Stimulated activated CD4-positive, alpha-beta T cell treated with anti-CD3 and anti-CD28 coated beads, Interleukin-1b, Interleukin-23, amount 100 ng/mL, for 1 hour (primary cell): ENCODE measurements at places on chromosomes 1 and 21.

DNA sequence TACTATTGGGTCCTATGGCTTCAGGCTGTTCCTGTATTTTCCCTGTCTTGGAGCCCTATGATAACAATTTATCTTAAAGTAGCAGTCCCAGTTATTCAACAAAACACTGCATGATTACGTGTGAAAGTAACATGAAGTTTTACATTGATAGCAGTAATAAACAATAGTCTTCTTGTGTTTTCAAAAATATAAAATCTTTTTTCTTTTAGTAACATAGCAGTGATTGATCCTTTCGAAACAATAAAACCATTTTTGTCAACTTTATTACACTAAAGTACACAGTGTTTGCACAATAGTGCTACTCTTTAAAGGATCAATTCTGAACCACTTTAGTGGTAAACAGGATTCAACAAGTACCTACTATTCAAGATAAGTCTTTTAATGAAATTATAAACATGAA is 90.6 kb downstream of the GPATCH2 start:
- no peak for DNase-seq

GRCh38 chr1:170388489-170388888 is 143.5 kb upstream of the GORAB start:
- DNase-seq, result no peak

DNA sequence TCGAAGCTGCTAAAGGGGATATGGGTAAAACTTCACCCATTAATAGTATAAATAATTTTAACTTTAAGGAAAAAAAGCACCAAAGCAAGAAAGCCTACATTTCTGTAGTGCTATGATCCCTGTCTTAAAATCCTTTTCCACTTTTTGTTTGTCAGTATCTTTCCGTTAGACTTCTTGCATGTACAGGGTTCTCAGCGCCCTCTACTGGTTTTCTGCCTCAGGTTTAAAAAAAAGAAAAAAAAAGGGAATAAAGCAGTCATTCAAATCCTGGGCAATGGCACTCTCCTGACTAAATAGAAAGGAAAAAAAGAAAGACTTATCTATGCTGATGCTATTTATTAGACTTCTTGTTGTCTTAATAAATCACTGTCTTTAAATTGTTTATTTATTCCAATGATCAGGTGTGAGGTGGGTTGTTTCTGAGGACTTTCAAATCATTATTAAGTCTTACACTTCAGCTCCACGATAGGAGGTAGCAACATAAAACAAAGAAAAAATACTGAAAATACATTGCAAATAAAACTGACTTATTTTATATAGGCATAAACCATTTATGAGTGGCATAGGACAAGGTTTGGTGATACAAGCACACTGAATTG is 475.4 kb upstream of the NR5A2 start:
- no peak for DNase-seq

DNA sequence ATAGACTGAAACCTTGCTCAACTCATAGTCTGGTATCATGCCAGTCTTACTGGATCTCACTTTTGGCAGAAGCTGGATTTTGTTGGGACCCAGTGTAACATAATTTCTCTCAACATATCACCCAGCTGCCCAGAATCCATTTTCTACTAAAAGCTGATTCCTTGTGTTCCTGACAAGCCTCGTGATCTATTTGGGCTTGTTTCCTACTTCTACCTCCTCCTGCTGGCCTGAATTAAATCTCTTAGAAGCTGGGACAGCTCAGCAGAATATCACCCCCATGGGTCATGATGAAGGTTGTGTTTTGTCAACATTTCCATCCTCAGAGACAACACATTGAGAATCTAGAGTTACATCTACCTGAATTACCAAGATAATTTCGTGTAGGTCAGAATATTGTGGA is 7.7 kb downstream of the GOLT1A start:
- DNase-seq, result no peak

DNA sequence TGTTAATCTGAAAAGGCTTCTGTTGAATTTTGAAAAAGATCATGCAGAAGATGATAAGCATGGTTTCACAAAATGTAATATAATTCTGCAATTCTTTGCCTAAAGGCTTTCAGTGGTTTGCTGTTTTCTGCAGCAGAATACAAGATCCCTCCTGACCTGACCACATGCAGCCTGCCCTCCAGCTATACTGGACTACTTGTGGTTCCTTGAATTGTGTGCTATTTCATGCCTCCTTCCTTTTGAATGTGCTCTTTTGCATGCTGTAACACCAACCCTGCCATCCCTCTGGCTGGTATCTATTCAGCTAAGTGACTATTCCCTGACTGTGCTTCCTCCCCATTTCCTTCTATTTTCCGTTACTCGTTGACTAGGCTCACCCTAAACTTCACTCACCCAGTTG is 55.5 kb downstream of the CACNA1E start:
- no peak for DNase-seq

GRCh38 chr1:228291906-228292608 is 84.2 kb downstream of the OBSCN start:
- no peak for DNase-seq

- no peak for DNase-seq
Observed at GRCh38 chr21:46551636-46552241, 53.1 kb downstream of the S100B start.

GRCh38 chr1:29195881-29196291 is 14.2 kb upstream of the SRSF4 start:
- no peak for DNase-seq

DNA sequence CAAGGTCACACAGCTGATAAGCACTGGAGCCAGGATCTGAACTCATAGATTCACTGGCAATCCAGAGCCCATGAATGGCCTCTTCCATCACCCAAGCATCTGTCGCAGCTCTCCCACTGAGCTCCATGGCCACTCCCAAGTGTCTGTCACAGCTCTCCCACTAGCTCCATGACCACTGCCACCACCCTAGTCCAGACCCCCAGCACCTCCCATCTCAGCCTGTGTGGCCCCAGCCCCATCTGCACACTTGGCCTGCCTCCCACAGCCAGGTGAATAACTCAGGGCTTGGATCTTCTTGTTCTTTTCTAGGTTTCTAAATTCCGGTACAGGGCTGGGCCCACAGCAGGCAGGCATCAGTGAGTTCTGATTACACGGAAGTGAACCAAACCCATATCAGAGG is 76.0 kb downstream of the GLIS1 start:
- DNase-seq, result no peak

GRCh38 chr1:223244366-223245103 is 101.5 kb upstream of the TLR5 start:
- DNase-seq, result no peak

- DNase-seq, result no peak
Observed at GRCh38 chr1:171455967-171456366, 29.4 kb upstream of the PRRC2C start.
